ENCODE measurements at places on chromosomes 11 and 22.

- no peak for DNase-seq
These were observed 4.4 kb upstream of the PRSS23 start for GRCh38 chr11:86795949-86796348.

GRCh38 chr11:70872955-70873735 is 379.2 kb downstream of the SHANK2 start:
- no peak for DNase-seq

DNA sequence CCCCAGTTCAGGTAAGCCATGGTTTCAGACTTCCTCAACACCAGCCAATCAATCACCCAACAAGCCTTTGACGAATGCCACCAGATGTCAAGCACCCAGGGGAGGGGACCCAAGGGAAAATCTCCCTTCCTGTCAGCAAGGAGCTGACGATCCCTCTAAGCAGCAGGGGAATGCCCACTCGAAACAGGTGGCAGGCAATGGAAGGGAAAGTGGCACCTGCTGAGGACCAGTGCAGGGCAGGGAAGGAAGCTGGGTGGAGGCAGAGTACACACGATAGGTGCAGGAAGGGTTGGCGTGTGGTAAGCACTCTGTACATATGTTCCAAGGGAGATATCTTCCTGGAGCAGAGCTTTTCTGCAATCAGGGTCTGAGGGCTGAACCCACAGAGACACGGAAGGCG is 11.7 kb upstream of the CREB3L1 start:
- no peak for DNase-seq

GRCh38 chr11:131580476-131580875 is 210.1 kb downstream of the NTM start:
- no peak for DNase-seq

- no peak for DNase-seq
These were observed 2.4 kb downstream of the CTSD start for GRCh38 chr11:1761110-1761856.

DNA sequence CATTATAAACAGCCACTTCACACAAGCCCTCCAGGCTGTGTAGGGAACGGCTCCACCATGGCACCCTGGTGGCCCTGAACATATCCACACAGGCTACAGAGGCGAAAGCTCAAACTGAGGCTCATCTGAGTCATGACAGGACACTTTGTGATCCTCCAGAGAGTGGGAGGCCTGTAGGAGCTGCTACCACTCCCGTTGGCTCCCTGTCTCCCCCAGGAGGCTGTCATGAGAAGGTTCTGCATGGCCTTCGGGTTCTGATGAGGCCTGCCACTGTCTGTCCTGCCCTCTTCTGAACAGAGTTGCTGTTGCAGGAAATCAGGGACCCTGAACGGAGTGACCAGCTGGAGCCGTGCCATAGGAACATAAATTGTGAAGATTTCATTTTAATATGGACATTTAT is 23.8 kb upstream of the ALDH3B2 start:
- no peak for DNase-seq

- DNase-seq = no peak
These were observed 1585.2 kb upstream of the TENM4 start for GRCh38 chr11:81026032-81026431.

GRCh38 chr22:49535126-49535525 is 292.5 kb downstream of the BRD1 start:
- no peak for DNase-seq

DNA sequence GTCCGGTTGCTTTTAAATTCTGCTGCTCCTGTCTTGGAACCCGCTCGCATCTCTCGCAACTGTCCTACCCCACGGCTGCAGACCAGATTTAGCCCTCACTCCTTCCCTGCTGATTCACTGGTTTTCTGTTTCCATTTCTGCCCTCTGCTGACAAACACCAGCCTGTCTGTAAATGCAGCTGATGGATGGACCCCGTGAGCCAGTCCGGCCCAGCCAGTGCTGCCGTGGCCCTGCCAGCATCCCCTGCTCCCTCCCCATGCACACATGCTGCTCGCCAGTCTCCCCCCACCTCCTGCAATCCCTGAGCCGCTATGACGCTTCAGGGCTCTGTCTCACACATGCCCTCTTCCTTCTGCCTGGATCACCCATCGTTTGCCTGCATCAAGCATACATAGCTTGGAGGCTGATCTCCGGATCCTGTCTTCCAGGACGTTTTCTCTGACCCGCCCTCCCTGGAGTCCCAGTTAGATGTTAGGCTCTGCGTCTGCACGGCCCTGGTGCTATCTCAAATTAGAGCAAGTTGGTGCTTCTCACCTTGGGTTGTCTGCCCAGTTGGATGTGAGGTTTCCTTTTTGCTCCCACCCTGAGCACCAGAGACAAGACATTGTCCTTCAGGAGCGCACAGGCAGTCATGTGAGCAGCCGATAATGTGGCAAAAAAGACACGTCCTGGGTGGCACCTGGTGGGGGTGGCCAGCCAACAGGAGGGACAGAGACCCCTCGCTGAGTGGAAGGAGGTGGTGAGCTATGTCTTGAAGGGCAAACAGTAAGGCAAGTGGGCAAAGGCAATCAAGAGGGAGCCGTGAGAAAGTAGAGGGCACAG is 4.3 kb upstream of the ACR start:
- no peak for DNase-seq

- DNase-seq = no peak
These were observed at the start of gene CFAP300 for GRCh38 chr11:102047305-102047924. CFAP300 (plus strand) TSS chr11:102047437; CDS start chr11:102047471, 34 bp downstream.

DNA sequence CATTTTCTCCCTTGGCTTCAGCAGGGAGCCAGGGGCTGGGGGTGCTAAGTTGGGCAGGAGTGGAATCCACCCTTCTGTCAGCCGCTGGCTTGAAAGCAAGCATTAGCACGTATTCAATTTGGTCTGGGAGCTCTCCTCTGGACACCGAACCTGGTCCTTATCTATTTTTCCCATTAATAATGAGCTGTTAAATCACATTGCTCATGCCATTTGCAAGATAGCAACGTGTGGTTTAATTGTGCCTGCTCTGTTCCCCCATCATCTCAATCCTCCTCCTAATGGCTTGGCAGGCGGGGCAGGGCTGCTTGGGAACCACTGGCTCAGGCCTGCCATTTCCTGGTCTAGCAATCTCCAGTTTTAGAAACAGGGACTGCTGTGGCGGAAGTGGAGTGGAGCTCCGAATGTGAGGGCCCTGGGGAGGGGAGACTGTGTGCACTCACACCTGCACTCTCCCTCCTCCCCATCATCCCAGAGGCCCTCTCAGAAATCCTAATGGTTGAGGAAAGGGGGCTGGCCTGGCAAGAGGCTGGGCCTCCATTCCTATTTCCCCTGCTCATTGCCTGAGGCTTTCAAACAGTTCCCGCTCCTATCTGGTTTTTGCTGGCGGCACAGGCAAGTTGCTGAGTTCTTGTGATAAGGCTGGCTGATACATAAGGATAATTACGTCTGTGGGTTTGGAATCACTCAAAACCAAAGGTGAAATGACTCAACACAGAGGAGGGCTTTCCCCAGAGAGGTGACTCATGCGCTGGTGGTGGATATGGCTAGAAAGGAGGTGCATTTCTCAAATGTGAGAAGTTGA is 201.2 kb upstream of the E2F8 start:
- DNase-seq = no peak

- peak; percentile 41 for DNase-seq
These were observed 73.7 kb downstream of the SCN3B start for GRCh38 chr11:123580557-123581275.

DNA sequence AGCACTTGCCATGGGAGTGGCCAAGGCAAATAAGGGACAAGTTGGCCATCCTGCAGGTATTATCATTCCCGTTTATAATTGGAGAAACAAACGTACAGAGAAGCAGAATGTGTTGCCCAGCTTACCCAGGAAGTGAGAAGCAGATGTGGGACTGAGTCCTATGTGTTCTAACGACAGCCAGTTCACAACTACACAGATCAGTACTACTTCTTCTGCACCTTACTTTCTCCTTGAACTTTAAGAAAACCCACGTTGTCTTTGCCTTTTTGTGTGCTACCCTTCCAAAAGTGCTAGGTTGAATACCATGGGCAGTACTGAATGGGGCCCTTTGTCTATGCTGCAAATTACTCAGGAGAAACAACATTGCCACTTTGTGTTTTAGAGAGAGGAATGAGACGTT is 62.8 kb upstream of the BLID start:
- DNase-seq = no peak

- no peak for DNase-seq
These were observed 199.3 kb downstream of the TBC1D22A start for GRCh38 chr22:46961591-46962295.

- no peak for DNase-seq
These were observed 10.5 kb downstream of the AASDHPPT start for GRCh38 chr11:106087815-106088435.

DNA sequence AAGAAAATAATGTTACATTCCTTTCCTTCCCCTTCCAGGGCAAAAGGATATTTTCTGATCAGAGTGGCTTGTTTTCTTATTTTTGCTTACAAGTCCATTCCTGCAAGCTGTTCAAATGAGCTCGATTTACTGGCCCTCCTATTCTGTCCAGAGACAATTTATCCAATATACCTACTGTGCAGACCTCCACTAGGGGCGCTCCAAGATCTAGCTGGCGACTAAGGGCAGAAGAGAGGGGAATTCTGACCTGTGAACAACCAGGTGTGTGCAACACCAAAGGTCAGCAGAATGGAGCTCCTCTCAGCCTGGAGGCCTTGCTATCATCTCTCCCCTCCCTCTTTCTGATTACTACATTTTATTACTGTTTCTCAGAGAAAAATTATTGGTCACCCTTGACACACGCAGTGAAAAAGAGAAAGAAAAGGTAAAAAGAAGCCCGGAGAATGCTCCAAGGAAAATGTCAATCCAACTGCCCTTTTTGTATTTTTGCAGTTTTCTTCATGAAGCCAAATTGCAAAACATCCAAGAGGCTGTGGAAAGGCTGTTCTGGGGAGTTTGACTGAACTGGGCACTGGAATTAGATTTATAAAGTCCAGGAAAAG is 3.2 kb downstream of the SEZ6L start:
- DNase-seq = no peak

GRCh38 chr11:33861386-33861785 is 30.5 kb downstream of the LMO2 start:
- no peak for DNase-seq

GRCh38 chr22:23774922-23775436 is 2.3 kb downstream of the MMP11 start:
- DNase-seq = no peak

DNA sequence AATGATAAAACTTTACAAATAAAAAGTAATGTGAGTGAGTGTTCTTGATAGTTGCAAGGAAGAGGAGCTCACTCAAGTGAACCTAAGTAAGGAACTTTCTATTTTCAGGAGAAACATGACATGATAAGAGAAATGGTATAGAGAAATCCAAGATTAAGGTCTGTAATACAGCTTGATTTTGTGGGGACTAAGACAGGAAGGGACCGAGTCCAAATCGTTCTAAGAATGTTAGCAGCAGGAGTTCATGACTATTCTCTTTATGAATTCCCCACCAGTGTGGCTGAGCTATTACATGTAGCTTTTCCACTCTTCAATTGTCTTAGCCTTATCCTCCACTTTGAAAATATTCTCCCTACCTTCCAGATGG is 698.6 kb upstream of the ARHGAP42 start:
- DNase-seq = no peak

DNA sequence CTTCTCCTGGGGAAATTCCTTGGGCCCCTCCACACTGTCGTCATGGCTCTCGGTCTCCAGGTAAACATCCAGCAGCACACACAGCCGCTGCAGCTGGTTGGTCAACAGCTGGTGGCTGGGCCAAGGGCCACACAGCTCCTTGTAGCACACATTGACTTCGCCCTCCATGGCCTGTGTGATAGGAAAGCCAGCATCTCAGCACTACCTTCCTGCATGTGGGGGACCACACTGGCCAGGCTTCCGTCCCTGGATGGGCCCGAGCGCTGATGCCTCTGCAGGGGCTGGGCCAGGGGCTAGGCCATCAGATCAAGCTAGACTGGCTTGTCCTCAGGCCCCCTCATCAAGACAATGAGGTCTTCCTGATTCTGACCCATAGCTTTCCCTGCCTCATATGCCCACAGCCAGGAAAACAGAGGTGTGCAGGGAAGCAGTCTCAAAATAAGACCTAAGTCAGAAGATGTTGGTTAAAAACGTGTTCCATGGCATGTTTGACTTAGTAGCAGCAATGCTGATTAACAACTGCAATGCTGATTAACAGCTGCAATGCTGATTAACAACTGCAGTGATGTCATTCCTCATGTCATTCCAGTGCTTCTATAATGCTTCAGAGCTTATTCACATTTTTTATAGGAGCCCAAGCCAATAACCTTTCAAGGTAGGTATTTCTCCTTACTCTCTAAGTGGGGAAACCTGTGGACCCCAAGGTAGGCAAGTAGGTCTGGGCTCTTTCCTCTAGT is 31.3 kb downstream of the NEFH start:
- no peak for DNase-seq

GRCh38 chr11:11444027-11444803 is 91.2 kb upstream of the CSNK2A3 start:
- DNase-seq = no peak

DNA sequence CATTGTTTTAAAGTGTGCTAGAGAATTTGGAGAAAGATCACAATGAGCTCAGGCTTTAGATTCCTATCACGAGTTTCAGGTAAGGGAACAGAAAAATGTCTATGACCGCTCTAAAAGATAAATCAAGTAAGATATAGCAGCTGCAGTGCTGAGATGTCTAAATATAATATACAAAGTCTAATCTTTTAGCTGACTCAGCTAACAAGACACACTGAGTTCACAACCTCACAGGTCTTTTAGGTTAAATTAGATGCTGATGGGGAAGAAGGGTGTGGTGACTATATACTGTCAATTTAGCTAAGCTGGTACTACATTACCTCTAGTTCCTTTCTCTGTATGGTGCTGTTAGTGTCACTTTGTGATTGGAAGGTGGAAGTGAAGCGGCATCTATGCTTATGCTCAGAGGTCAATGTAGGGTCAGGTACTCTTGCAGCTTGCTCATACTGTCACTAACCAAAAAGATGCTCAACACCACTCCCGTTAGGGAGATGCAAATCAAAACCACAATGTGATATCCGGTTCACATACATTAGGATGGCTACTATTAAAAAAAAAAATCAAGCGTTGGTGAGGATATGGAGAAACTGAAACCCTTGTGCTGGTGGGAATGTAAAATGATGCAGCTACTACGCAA is 283.5 kb downstream of the SWAP70 start:
- DNase-seq = no peak

GRCh38 chr11:120268686-120269085 is 28.7 kb downstream of the POU2F3 start:
- no peak for DNase-seq

GRCh38 chr11:47552056-47552565 is 821 bp downstream of the CELF1 start:
- DNase-seq = no peak

GRCh38 chr11:61480261-61480993 is 28.1 kb upstream of the LRRC10B start:
- DNase-seq = no peak

GRCh38 chr11:61826930-61827570 is 1.1 kb upstream of the FADS2 start:
- no peak for DNase-seq

DNA sequence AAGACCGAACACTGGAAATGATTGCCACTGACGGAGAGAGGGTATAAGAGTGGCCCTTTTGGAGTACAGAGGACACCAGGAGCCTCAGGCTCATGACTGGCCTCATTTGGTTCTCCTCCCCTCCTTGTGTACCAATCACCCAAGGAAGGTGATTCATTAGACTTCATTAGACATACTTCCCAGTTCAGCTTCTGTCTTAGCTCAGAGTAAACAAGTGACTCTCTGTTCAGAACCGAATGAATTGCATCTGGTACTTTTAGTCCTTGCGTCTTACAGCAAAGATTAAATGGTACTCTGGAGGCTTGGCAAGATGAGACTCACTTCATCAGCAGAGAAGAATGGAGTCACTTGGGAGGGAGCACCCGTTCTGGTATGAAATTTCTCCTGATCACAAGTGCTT is 75.2 kb downstream of the ZNRF3 start:
- no peak for DNase-seq
